Metanephros (tissue), 2 donors: ENCODE measurements at places on chromosomes 2 and 18. TPM values are rescaled to one million over a fixed set of nuclear protein-coding genes. Genes with fewer than 3 reads are reported as not detected.

The GKN1 gene
- total RNA-seq: not detected

The CD8B2 gene
- 0.06 TPM for total RNA-seq

The LPIN2 gene
- total RNA-seq: 50.1 TPM

The RASGRP3 gene
- total RNA-seq: 36.8 TPM

The COLEC12 gene
- total RNA-seq: 31.6 TPM

The ORC4 gene
- total RNA-seq: 111 TPM

The FZD7 gene
- total RNA-seq: 76.1 TPM

The CELF4 gene
- total RNA-seq: 4.3 TPM

The FAM228A gene
- 1.7 TPM for total RNA-seq

The PCARE gene
- total RNA-seq: 0.18 TPM

The RMDN2 gene
- 8.8 TPM for total RNA-seq

The PLB1 gene
- total RNA-seq: 2.6 TPM

The VWA3B gene
- 0.18 TPM for total RNA-seq
